ENCODE measurements at places on chromosomes 1 and 21.

DNA sequence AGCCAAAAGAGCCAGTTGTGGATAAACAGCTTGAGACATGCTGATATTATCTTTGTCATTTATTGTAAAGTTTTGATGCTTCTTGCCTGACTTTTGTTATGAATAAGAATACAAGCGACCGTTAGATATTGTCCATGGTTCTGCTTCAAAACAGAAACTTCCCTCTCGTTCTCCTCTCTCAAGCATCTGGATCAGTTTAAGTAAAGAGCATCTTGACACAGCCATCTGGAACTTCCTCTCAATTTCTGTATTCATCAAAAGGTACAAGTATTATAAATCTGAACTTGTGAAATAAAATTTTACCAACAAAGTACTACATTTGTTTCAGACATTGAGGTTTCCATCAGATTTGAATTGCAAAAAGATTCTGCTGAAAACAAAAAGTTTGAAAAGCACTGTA, 36.4 kb upstream of the CLDN14 start:
- no peak for DNase-seq

- DNase-seq = no peak
Measured at GRCh38 chr1:202122639-202123335, at the start of gene GPR37L1. TSS of gene GPR37L1 (plus strand) at chr1:202122917. CDS start at chr1:202122964, 47 bp downstream.

- no peak for DNase-seq
Measured at GRCh38 chr1:192430644-192431043, 113.9 kb downstream of the RGS21 start.

- no peak for DNase-seq
Measured at GRCh38 chr1:19400192-19400611, 85.1 kb downstream of the CAPZB start.

DNA sequence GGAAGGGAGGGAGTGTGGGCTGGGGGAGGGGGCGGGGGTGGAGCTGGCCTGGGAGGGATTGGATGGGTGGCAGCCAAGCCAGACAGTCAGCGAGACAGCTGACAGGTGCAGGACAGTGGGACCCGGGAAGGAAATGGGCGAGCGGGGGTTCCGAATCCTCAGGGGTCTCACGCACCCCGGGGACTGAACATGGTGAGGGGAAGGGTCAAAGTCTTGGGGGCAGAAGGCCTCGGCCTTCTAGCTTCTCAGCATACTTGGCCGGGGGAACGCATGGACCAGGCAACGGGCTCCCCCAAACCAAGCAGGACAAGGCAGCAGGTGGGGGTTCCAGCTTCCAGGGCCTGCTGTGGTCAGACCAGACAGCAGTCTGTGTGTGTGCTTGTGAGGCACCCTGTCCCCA, 23.1 kb downstream of the CASZ1 start:
- DNase-seq = no peak

GRCh38 chr1:173020138-173020750, 30.5 kb downstream of the TNFSF18 start:
- DNase-seq = no peak

- DNase-seq = no peak
Measured at GRCh38 chr1:184973272-184974055, 844 bp downstream of the NIBAN1 start.

GRCh38 chr1:96236156-96236739, 485.3 kb upstream of the PTBP2 start:
- peak; percentile 54 for DNase-seq

DNA sequence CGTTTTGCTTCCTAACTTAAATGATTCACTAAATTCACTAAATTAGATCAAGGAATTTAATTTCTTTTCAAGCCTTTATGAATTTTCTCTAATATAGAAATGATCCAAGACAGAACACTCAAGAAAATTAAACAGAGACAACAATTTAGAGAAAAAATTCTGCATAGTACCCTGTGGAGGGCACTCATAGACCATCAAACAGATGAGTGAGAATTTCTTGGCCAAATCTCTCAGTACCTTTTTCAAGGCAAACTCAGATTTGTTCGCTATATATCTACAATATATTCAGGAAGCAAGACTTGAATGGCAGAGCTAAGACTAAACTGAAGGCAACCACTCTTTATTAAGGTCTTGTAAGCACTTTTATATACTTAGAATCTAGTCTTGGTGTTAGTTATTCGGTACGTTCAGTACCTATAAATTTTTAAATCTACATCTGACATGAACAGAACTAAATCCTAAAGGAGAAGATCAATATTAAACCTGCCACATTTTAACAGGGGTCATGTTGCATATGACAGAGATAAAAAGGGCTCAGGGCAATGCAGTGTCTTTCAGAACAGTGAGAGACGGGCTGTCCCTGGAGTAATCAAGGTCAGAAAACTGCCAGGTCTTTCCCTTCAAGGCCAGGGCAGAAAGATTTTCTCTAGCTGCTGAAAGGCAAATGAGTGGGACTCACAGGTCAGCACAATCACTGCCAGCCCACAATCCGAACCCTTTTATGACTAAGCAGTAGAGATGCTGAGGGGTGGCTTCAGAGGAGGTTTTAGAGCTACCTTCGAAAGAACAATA, 118.8 kb upstream of the TMPRSS15 start:
- DNase-seq = no peak

All from smooth muscle cell of the brain vasculature (primary cell).